ENCODE measurements at places on chromosomes 12 and 14.

- no peak for DNase-seq
Measured at GRCh38 chr12:50537538-50537919, 32.7 kb downstream of the DIP2B start.

- no peak for DNase-seq
Measured at GRCh38 chr12:123479442-123480180, 21.7 kb downstream of the SNRNP35 start.

GRCh38 chr12:132558042-132558856 lies 52.1 kb downstream of the LRCOL1 start:
- DNase-seq: no peak

- DNase-seq: no peak
Measured at GRCh38 chr14:24712909-24713308, 78.9 kb upstream of the GZMB start.

DNA sequence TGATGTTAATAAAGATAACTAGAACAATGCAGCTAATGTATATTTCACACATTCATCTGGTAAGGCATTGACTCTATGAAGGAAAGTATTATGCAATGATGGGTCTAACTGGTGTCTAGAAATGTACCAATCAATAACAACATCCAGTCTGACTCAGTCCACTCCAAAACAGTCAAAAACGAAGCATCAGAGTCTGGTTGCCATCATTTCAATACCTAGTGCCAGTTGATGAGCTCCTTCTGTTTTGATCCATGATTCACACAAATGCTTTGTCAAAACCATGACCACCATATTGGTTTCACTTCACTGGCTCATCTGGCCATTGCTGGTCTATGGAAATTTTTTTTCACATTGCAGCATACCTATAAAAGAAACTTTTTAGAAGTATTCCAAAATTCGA lies 747.2 kb upstream of the TMEM132C start:
- DNase-seq: no peak

DNA sequence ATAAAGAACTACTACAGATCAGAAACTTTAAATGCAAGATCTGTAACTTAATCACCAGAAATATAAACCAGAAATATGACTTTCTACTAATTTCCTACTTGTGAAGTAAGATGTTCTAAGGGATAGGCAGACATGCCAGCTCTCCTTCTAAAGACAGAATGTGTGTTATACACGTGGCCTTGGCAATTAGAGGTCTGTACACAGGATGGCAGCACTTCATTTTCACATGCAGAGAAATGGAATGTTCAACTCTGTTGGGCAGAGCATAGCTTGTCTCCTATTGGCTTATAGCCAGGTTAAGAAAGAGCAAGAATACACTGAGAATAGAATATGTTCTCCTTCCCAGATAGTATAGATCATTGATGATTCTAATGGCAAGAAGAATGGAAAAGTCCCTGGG lies 403.8 kb downstream of the DAD1 start:
- no peak for DNase-seq

- no peak for DNase-seq
Measured at GRCh38 chr12:116542345-116542956, 16.7 kb upstream of the MAP1LC3B2 start.

GRCh38 chr12:117486840-117487659 lies 125.6 kb upstream of the NOS1 start:
- peak; percentile 88 for DNase-seq

Measured in kidney (tissue), 22 donors.